Hematopoietic multipotent progenitor cell treated with erythropoietin and hydrocortisone succinate and interleukin-3 and kit ligand, for 8 days (in vitro differentiated cells): ENCODE measurements at places on chromosomes 7 and 10.

DNA sequence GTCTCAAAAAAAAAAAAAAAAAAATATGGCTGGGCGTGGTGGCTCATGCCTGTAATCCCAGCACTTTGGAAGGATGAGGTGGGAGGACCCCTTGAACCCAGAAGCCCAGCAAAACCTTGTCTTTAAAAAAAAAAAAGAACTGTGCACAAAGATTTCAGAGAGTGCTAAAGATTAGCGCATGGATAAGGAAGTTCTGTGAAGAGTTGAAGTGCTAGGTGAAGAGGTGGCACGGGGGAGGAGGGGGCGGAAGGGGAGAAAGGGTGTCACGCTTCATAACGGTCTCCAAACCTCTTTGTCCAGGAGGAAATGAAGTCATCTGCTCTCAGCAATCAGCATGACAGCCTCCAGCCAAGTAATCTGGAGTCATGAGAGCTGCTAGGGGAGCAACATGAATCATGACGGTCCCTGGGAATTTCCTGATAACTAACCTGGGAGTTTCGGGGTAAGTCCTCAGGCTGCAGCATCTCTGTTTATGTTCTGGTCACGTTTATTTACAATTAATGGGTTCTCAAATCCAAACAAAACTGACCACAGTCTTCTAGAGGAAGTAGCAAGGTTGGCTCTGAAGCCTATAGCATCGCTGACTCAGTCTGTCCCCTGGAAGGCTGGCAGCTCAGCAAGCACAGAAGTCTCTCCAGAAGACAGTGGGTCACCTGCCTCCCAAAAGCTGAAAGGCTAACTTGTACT is 1.9 kb upstream of the PLAU start:
- DNase-seq = peak; percentile 29

DNA sequence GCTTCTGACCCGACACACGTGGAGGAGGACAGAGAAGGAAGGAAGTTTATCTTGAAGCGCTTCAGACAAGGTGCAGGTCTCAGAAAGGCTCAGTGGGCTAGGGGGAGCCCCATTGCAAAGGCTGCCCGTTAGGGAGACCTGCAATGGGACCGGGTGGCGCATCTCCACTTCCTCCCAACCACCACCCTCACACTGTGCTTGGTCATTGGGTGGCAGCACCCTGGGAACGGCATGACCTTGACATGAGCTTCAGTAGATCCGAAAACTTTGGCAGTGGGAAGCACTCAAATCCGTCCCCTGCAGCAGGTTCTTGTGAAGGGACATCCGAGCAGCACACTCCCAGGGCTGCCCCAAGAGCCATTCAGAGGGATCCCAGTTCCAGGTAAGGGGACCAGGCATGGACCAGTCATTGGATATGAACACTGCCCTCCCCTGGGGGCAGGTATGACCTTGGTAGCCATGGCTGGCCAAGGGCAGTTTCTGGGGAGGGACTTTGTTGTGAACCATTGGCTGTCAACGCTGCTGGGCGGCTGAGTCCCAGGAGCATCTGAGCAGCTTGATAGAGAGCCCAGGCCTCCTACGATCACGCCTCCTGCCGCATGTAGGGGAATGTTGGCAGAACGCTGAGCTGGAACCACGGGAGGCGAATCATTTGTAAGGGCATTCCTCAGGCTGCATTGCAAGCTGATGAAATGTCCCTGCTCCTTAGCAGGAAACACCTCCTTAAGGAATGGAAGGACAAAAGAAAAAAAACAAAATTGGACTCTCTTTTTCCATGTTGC is 31.7 kb downstream of the GALNTL5 start:
- DNase-seq = no peak

GRCh38 chr10:11104772-11105675 is 87.4 kb downstream of the CELF2 start:
- peak; percentile 36 for DNase-seq

- no peak for DNase-seq
Measured at GRCh38 chr7:108824840-108825580, 255.3 kb downstream of the DNAJB9 start.

DNA sequence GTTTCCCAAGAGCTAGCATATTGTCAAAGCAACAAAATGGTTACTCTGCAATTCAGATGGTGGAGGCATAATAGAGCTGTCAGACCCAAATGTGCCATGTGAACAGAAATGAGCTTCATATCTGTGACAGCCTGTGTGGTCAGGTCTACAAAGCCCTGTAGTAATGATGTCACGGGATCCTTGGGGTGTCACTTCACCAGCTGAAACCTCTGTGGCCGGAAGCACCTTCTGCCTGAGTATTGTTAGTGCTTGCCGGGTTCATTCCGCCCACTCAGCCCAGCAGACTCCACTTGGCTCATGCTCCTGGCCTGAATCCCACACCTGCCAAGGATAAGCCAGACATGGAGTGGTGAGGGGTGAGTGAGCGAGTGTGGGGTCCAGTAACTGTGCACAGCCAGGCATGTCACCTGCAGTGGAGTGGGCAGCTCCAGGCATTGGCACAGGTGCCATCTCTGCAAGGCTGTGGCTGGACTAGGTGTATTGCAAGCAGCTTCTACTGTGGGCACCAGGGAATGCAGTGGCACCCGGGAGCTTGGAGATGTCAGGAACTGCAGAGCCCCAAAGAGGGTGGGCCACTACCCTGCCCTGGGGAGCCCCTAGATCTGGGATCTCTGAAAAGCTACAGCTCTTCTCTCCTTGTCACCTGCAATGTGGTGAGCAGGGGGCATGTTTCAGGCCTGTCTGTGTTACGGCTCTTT is 341.9 kb upstream of the CHRM2 start:
- DNase-seq = no peak

GRCh38 chr10:82267014-82267413 is 392.0 kb downstream of the NRG3 start:
- no peak for DNase-seq

- no peak for DNase-seq
Measured at GRCh38 chr7:105352901-105353668, 35.6 kb downstream of the SRPK2 start.

DNA sequence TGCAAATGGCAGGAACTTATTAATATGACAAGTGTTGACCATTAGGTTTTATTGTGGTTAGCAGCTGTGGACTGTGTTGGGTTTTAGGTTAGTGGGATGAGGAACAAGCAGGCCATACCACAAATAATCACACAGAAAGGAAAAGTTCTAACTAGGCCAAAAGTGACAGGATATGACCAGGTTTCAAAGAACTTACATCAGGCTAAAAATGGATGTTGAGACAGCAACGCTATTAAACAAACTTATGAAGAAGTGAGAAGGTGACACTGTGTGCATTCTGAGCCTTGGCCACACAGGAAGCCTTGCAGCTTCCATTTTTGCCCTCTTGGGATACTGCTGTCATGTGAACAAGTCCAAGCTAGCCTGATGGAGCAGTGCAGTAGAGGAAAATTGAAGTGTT is 568.8 kb downstream of the HTR7 start:
- no peak for DNase-seq

DNA sequence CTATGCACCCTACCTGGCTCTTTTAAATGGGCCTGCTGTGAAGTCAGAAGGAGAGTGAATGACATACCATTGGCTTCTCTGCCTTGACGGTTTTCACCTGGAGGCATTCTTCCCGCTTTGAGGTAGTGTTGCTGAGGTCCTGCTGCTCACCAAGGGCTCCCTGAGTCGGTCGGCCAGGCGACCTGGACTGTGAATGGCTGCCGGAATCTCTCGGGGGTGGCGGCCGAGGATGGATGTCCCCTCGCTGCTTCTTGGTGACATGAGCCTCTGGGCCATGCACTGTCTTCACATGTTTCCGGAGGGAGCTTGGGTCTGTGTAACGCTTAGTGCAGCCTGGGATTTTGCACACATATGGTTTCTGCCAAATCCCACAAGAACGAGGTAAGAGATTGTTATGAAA is 264.7 kb downstream of the GLI3 start:
- no peak for DNase-seq
